ENCODE measurements at places on chromosomes 2 and 18.

DNA sequence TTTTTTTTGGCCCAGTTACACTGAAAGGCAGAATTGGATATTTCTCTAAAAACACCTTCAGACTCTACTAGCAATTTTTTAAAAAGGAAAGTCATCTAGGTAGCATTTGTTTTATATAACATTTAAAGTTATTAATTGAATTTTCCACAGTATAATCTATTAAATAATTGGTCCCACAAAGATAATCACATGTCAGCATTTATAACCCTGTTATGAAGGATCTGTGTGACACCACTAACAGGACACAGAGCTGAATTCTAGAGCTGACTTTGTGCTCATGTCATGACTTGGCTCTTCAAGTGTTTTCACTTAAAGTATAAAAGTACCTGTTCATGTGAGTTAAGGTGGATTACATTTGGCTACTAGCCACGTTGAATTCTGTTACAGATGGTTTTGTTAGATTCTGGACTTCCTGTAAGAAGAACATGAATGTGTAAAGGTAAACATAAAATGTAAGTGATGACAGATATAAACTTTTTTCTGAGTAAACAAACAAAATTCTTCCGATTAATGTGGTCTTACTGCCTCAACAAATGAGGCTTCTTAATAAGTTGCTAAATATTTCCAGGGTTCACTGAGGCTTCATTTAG is 69.1 kb upstream of the PROKR1 start:
- no peak for DNase-seq

GRCh38 chr18:63402246-63403162 is 19.8 kb downstream of the VPS4B start:
- no peak for DNase-seq

GRCh38 chr2:241157841-241158545 is 7.7 kb downstream of the PPP1R7 start:
- no peak for DNase-seq

DNA sequence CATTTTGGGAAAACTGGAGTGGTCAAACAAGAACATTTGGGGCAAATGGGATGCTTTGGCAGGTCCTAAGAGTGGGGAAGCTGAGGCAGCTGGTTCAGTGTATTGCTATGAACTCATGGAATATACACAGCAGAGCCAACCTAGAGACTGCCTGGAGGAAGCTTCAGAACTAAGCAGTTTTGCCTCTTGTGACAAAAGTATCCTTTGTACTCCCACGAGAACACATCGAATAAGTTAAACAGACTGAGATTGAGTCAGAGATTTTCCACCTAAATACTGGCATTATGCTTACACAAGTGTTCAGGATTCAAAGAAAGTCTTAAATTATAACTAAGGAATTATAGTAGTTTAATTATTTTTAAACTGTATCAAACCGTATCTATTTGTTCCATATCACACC is 5.2 kb upstream of the ARMC9 start:
- DNase-seq = no peak

- no peak for DNase-seq
Measured at GRCh38 chr2:26982102-26982742, 11.8 kb downstream of the MAPRE3 start.

GRCh38 chr2:218216336-218216673 is 684 bp upstream of the ARPC2 start:
- DNase-seq = no peak

- DNase-seq = no peak
Measured at GRCh38 chr2:148042219-148042618, 21.3 kb downstream of the MBD5 start.

DNA sequence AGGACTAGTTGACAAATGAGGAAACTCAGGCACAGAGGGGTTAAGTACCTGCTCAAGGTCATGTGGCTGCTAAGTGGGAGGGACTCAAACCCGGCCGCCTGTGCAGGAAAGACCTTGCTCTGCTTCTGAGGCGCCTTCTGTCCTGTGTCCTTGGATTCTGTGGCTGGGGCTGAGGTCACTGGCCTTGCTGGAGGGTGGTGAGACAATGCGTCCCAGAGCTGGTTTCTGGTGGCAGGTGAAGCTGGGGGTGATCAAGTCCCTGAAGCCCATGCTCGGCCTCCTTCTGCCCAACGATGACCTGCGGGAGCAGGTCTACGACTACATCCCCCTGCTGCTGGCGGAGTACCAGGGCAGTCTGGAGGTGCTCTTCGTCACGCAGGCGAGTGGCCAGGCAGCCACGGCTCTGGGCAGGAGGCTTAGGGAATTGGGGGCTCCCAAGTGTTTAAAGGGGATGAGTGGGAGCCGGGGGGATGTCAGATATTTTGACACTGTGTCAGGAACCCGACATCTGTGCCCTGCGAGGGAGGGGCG is 16.1 kb downstream of the MROH2A start:
- no peak for DNase-seq

GRCh38 chr2:2542316-2542715 is 211.2 kb upstream of the MYT1L start:
- DNase-seq = no peak

- no peak for DNase-seq
Measured at GRCh38 chr2:69390001-69390400, 3.0 kb upstream of the GFPT1 start.

Measured in stimulated activated CD4-positive, alpha-beta T cell treated with anti-CD3 and anti-CD28 coated beads, TNF-alpha, amount 100 ng/mL, for 24 hours (primary cell).